ENCODE measurements at places on chromosomes 5 and 9.

DNA sequence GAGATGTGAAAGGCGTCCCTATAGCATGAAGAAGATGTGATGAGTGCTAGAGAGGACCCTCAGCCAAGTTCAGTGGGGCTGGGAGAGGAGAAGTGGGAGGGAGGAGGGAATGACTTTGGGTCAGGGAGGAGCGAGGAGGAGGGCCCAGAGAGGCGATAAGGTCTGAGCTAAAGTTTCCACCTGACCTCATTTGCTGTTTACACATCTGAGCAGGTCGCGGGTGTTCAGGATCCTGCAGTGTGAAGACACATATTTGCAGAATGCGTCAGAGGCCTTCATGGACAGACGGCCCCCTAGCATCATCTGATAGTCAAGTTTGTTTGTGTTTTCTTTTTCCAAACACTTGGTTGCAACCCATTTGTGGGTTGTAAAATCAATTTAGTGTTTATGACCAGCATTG, 18.9 kb upstream of the IGFBPL1 start:
- no peak for DNase-seq

DNA sequence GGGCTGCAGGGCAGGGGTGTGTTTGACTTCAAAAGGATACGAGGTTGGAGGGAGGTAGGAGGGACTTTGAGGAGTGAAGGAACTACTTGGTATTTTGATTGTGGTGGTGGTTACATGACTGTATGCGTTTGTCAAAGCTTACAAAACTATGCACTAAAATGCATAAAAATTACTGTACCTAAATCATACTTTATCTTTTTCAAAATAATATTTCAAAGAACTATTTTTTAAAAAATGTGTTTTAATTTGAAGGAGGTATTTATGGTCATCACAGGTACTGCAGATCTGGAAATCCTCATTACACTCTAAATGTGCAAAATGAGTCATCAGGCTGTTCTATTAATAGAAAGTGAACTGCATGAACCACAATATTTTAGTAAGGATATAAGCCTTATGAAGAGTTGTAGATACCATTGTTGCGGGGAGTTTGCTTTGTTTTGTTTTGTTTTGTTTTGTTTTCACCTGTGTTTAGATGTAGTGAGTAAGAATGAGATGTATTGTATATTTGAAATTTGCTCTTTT, 116.9 kb downstream of the ARRDC3 start:
- DNase-seq: peak; percentile 68

- no peak for DNase-seq
Measured at GRCh38 chr9:126198854-126199253, 127.8 kb upstream of the MVB12B start.

DNA sequence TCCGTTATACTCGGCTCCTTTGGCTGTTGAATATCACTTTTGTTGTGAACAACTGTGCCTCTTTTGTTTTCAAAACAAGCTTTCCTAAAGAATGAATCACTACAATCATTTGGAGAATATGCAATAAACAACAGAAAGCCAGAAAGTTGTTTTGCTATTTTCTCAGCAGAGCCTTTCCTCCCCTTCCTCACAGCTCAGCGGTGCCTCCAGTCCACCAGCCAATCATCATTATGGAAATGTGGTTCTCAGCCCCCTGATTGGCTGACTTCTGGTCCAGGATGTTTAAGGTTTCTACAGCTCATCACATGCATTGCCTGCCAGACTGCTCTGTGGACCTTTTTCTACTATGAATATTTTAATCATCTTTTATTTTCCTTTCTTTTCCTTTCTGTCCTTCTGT, 9.1 kb upstream of the ZNF608 start:
- no peak for DNase-seq

DNA sequence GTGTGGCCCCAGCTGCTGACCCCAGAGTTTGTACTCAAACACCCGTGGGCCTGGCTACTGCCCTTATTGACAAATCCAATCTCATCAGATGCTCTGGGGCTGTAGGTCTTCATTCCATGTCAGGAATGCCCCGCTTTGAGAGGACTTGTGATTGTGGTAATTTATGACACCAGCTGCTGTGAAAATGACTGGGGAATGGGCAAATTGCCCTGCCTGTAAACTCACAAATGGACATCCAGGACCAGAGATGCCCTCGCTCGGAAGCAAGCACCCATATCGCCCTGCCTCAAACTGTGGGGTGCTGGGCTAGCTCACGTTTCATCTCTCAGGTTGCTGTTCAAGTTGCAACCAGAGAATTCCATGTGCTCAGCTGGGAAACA, 225.9 kb upstream of the MAP3K1 start:
- DNase-seq: no peak

DNA sequence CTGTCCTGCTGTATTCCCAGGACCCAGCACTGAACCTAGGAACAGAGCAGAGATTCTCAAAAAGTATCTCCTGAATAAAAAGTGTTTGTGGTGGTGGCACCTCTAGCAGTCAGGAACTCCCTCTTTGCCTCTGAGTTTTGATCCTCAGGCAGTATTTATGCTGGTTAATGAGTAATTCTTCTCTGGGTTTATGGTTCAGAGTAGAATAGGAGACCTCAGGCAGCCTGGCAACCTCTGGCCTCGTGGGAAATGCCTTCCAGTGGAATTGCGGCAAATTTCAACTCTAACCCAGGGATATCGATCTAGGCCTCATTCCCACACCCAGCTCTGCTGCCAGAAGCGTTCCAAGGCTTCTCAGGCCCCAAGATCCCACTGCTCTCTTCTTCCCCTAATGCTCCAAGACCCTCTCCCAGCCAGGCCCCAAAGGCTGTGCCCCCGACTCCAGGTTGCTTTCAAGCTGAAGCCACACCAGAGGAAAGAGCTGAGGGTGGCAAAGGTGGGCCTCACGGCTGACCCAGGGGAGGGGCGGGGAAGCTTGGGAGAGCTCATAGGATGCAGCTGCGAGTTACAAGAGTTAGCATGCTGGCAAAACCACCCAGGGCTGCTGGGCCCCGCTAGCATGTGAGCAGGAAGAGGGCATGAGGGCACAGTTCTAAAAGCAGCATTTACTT, 10.9 kb upstream of the HDHD3 start:
- no peak for DNase-seq

DNA sequence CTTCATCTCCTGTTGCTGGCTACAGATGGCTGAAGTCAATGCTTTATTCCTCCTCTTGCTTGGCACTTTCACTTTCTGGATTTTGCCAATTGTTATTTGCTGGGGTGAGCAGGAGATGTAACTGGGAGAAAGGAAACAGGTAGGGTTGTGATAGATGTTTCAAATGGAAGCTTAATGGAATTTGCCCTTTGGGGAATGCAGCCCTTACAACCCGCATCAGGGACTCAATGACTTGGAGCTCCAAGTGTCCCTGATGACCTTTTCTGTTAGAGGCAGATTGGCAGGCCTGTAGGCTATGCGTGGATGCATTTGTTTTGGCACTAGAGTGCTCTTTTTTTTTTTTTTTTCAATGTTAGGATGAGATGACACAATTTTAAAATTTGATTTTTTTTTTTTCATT, 219.9 kb upstream of the GLRA1 start:
- no peak for DNase-seq

DNA sequence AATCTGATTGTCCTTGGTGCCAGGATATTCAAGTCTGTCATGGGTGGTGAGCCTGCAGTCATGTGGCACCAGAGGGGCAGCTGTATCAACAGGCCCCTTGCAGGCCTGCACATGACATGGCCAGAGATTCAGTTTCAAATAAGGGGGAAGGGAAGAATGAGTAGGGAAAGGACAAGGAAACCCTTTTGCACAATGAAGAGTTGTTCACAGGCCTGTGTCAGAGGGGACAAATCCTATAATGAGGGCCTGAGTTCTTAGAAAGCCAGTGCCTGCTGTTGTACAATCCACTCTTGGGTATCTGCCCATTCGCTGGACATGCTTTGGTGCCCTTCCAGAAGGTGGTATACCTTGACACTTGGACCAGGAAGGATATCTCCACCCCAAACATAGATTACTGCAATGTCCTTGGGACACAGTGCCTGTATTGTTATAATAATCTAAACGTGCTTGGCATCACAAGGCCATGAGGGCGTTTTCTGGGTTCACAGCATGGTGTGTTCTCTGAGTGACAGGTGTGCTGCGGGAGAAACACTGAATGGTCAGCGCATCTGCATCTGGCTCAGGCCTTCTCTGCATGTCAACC, 1.9 kb upstream of the TMEM171 start:
- DNase-seq: no peak

GRCh38 chr9:73294336-73294735, 142.7 kb downstream of the ANXA1 start:
- no peak for DNase-seq

GRCh38 chr9:289121-289520, 74.5 kb downstream of the DOCK8 start:
- DNase-seq: no peak

- DNase-seq: no peak
Measured at GRCh38 chr5:86442036-86442745, 175.6 kb upstream of the COX7C start.

GRCh38 chr9:126703002-126703865, 89.5 kb downstream of the LMX1B start:
- no peak for DNase-seq

DNA sequence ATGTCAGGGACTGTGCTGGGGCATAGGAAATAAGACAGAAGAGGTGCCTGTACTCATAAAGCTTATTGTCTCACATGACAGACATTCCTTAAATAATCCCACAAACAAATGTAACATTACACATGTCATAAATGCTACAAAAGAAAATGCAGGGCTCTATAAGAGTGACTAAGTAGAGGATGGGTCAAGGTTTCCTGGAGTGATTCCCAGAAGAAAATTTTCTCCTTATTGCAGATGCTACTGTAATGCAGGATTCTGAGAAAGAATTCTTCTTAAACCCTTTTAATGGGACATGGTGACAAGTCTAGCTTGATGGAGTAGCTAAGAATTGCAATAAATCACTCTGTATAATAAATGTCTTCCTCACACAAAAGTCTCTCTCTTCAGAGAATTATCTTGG, 55.7 kb downstream of the SH3TC2 start:
- peak; percentile 83 for DNase-seq

- no peak for DNase-seq
Measured at GRCh38 chr5:127702926-127703561, at the start of gene CCDC192. Gene CCDC192, plus strand, starts transcription at chr5:127703391. Its CDS starts 55 bp downstream, at chr5:127703446.

GRCh38 chr9:114300153-114300845, 22.6 kb upstream of the ORM1 start:
- DNase-seq: no peak

DNA sequence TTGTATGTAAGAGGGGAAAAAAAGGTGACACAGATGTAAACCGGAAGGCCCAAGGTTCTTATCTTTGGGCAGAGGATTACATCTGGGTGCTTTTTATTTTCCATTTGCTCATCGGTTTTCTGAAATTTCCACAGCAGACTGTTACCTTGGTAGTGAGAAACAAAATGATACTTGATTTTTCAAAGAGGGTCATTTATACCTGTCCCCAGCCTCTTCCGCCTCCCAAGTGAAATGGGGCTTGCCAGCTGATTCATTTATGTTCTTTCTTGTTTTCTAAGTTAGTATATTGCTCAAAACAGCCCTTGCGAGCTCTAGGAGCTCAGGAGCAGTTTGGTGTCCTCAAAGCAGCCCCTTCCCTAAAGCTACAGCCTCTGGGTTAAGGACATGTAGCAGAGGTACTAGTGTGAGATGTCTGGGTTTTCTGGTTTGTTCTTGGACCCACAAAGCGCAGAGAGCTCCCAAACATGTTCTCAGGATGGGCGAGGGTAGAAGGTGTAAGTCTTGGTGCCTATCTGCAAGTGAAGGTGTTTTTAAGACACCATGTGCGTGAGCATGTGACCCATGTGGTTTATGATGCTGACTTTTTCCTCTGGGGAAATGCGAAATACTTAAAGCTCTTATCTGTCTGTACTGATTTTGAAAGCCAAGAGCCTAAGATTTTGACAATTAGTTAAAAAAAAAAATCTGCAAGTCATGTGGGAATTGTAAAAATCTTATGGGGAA, 38.3 kb downstream of the DAPK1 start:
- DNase-seq: no peak

DNA sequence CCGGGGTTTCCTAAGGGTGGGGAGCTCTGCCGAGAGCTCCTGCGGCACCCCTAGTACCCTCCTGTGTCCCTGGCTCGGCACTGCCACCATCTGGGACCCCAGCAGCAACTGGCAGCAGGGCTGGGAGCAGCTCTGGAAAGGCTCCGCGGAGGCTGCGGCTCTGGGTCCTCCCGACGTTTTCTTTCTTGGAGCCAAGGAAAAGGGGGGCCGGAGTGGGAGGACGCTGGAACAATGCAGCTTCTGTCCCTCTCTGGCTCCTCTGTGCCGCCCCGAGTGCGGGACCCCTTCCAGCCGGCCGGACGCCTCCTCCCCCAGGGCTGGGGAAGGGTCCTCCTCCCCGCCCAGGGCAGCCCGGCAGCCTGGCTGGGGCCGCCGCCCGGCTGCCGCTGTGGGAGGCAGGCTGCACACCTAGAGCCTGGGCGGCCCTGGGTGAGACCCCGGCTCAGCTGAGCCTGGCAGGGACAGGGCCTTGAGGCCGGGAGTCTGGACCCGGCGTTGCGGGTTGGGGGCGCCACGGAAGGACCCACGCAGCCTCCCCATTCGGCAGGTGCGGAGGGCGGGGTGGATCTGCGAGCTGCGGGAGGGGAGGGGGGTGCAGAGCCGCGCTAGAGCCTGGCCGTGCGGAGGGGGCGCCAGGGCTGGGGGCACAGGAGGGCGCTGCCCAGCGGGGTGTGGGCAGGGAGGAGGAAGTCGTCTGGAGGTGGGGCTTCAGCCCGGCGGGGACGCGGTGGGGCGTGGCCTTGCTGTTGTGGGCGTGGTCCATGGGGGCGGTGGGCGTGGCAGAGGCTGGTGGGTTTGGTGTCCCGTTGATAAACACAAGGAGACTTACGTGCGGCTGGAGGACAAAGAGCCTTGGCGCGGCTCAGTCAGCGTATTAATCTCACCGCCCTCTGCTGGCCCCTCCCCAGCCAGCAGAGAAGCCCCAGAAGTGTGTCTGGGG, 15.1 kb downstream of the GPSM1 start:
- no peak for DNase-seq

GRCh38 chr5:77772729-77773128, 3.4 kb downstream of the TBCA start:
- DNase-seq: no peak

GRCh38 chr5:54234304-54234933, 76.0 kb downstream of the ARL15 start:
- DNase-seq: peak; percentile 47

DNA sequence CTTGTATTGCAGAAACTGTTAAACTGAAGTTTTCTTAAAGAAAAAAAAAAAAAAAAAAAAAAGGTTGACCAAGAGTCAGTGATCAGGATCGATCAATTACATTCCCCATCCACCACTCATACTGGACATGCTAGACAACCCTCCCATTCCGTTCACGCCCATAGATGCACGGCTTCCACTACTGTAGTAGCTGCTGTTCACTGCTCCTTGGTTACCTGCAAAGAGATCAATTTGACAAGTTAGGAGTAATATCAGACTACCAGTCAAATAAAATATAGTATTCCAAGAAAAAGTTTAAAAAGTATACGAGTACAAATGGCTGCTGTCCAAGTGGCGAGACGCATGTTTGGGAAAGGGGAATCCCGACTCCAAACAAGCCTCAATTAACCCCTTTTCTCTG, 8.7 kb downstream of the HNRNPH1 start:
- no peak for DNase-seq

- no peak for DNase-seq
Measured at GRCh38 chr5:76099286-76099702, 16.1 kb downstream of the SV2C start.

GRCh38 chr5:115961381-115962238, 665 bp upstream of the LVRN start:
- peak; percentile 65 for DNase-seq

GRCh38 chr5:96572864-96573512, 89.2 kb upstream of the CAST start:
- peak; percentile 93 for DNase-seq

- no peak for DNase-seq
Measured at GRCh38 chr5:56610093-56610698, 205.2 kb upstream of the MAP3K1 start.

Data from HFFc6 (cell line).